Activated naive CD8-positive, alpha-beta T cell treated with anti-CD3 and anti-CD28 coated beads, Interleukin-2, amount 10 ng/mL, durations not matched to agents 7 days and 5 days (primary cell): ENCODE measurements at places on chromosomes 2 and 18. TPM values are rescaled to one million over a fixed set of nuclear protein-coding genes. Genes with fewer than 3 reads are reported as not detected.

The L3MBTL4 gene
- total RNA-seq: 0.09 TPM

The MYO1B gene
- 3.9 TPM for total RNA-seq

The ZNF804A gene
- total RNA-seq: 0.08 TPM

The PDK1 gene
- total RNA-seq: 42.8 TPM

The RNF152 gene
- total RNA-seq: 0.17 TPM

The FAM161A gene
- 3.8 TPM for total RNA-seq

The ZNF512 gene
- total RNA-seq: 56.6 TPM

The PPP1R1C gene
- not detected for total RNA-seq

The GPAT2 gene
- total RNA-seq: 15.0 TPM
